ENCODE measurements at places on chromosomes 6 and 20.

DNA sequence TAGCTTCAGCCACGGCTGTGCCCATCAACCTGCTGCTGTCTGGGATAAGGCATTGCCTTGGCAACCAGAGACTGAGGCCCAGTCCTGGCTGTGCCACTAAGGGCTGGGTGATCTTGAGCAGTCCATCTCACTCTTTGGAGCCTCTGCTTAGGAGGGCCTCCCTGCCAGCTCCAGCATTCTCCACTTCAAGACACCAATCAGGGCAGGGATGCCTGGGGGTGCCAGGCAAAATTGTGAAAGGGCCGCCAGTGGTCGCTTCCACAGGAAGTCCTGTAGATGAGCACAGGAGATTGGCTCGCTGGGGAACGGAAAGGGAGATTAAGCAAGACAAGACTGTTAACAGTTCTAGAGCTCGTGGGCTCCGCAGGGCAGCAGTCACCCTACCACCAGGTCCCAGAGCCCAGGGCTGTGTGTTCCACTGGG lies at the start of gene RAB44:
Gene RAB44 (plus strand): TSS at position 346 of the 423 bp plus-strand sequence. CDS start 6,410 bp downstream, outside the sequence.
- no peak for DNase-seq

GRCh38 chr20:18989736-18990474 lies 176.3 kb downstream of the SCP2D1 start:
- DNase-seq, result no peak

DNA sequence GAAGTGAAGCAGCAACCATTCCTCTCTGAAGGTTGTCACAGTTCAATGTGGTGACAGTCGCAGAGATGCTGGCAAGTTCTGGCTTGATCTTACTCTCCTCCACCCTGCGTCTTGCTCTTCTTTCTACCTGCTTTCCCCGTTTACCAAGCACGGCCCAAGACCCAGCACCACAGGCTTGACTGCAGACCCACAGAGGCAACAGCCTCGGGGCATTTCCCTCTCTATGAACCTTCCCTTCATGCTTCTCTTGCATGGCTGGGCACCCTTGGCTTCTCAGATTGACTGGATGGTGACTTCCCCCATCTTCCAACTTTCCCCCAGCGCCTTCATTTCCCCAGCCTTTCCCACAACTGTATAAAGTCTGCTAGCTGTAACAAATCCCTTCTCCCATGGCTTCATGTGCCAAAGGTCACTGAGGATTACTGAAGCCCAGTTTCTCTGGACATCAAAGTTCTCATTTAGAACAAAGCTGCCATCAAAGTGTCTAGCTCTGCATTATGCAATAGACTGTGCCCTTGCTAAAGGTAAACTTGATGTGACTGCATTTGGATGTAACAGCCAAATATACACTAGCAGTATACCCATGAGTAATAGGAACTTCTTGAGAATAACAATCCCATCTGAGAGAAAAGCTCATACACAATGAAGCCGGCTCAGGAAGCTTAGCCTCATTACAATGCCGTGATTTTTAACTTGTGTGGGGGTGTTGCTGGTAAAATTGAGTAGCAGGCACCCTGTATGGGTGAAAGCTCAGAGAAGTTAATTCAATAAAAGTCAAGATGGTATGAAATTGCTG lies 723.1 kb upstream of the FLRT3 start:
- DNase-seq, result no peak

DNA sequence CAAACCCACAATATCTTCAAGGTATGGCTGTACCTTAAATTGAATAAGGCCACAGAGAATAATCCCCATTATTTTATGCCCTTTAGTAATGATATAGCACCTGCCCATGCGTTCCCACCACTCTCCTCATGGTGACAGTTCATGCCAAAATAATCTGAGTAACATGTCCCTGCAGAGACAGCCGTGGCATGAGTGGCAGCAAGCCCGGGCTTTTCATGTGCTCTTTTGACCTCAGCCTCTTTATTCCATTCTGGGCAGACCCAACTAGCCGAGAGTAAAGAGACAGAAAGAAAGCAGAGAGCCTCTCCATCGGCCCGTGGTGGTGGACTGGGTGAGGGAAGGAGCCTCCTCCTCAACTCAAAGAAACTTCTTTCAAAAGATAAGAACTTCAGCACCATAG lies 19.9 kb upstream of the POPDC3 start:
- DNase-seq, result no peak

DNA sequence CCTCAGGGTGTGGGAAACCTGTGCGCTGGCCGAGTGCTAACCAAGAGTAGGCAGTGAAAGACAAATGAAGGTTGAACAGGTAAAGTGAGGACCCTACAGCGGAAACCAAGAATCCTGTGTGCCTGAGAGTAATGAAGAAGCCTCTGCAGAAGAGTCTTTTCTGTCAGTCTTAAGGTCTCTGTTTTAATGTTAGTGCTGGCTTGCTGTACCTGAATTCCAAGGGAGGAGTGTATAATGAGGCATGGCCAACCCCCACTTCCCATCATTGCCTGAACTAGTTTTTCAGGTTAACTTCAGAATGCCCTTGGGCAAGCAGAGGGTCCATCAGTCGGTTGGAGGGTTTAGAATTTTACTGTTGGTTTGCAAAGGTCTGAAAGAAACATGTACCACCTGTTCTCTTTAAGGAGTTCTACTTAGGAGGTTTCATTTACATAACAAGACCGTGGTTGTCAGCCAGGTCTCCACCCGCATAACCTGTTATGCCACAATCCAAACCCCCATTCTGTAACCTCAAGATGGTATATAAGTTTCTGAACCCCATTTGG lies 589 bp upstream of the PDCD2 start:
- DNase-seq, result no peak

DNA sequence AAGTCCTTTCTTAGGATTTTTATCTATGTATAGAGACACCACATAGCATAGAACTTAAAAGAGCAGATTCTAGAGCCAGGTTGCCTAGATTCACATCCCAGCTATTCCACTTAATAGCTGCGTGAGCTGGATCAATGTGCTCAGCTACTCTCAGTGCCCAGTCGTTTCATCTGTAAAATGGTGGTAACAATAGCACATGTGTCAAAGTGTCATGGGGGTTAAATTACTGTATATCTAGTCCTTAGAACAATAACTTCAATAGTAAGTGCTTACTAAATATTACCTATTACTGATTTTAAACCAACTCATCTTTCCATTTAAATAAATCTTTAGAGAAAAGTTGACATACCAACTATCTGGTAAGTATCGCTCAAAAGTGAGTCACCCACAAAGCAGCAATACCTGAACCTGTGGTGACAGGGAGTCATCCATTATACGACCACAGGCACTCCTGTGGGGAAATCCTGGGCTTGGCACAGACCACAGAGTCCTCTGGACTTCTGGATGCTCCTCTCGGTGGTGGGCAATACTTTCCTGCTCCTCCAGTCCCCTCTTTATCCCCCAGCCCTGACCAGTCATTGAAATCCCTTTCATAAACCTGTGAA lies 154.8 kb downstream of the PDSS2 start:
- DNase-seq, result peak; percentile 7

DNA sequence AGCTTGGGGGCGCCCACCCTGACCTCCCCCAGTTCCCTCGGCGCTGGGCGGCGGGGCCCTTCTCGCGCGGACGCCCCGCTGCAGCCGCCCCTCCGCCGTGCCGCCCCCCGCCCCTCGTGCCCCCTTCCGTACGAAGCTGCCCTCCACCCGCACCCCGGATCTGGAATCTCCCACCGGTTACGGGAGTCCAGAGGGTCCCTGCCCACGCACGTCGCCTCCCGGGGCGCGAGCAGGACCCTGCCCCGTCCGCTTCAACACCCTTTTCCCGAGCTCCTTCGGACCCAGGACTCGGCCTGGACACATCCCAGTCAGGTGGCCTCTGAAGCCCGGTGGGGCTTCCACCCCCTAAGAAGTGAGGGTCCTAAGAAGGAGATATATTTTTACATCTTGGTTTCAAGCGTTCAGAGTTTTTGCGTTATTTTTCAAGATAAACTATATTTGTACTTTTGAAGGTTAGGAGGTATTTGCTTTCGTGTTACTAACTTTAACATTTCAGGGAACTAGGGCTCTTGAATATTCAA lies 506 bp downstream of the ARFGAP1 start:
- DNase-seq, result no peak

Data from Caki2 (cell line).